Naive thymus-derived CD8-positive, alpha-beta T cell (primary cell): ENCODE measurements at places on chromosomes 2 and 18. TPM values are rescaled to one million over a fixed set of nuclear protein-coding genes. Genes with fewer than 3 reads are reported as not detected.

DNA sequence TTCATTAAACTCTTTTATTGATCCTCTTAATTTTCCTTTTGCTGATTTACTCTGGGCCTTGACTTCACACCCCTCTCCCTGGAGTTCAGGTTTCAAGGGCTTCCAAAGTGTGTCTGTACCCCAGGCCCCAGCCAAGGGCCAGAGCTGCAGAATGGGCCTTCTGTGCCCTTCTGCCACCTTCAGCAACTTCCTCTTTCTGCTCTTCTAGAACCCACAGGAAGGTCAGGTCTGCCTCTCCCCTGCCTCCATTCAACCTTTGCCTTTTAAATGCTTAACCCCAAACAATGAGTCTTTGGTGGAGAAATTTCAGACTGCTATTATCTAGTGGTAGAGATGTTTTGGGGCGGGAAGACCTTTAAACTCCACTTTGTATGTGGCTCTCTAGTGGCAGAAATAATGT is 63.1 kb downstream of the TSN start:
- H3K27ac ChIP-seq = no peak overlapping the region
- H3K27me3 ChIP-seq = peaks cover 12% of the 10 kb centered on the region
- no peaks in the 10 kb centered on the region for H3K4me1 ChIP-seq
- no peak overlapping the region for H3K4me3 ChIP-seq
- no peak for DNase-seq

- DNase-seq = no peak
- no peaks in the 10 kb centered on the region for H3K36me3 ChIP-seq
- H3K4me1 ChIP-seq = no peaks in the 10 kb centered on the region
These were observed 385.1 kb downstream of the STK39 start for GRCh38 chr2:167862296-167862695.

DNA sequence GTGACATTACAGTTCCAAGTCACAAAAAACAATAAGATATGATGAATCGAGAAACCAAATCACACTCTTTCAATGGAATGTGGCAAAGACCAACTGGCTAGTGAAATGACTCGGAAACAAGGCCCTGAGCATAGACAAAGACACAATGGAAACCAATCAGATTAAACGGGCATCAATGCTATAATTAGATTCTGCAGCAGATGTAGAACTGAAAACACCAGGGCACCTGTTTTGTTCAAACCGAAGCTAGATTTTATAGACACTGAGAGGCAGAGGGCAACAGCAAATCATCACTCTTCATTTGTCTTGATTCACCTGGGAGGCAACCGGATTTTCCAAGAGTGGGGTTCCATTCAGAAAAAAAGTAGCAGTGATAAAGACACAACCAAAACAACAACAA is 92.8 kb upstream of the BARD1 start:
- no peak overlapping the region for H3K27ac ChIP-seq
- peaks cover 4% of the 10 kb centered on the region for H3K27me3 ChIP-seq
- no peak overlapping the region for H3K4me3 ChIP-seq
- DNase-seq = no peak
- H3K36me3 ChIP-seq = no peaks in the 10 kb centered on the region

GRCh38 chr18:7090771-7091170 is 26.8 kb downstream of the LAMA1 start:
- no peak for DNase-seq
- H3K4me1 ChIP-seq = no peaks in the 10 kb centered on the region
- H3K36me3 ChIP-seq = no peaks in the 10 kb centered on the region
- H3K27me3 ChIP-seq = peaks cover 1% of the 10 kb centered on the region

GRCh38 chr2:190069936-190070696 is 7.6 kb upstream of the MSTN start:
- no peaks in the 10 kb centered on the region for H3K36me3 ChIP-seq
- H3K4me1 ChIP-seq = no peaks in the 10 kb centered on the region
- H3K4me3 ChIP-seq = no peak overlapping the region
- DNase-seq = peak; percentile 43
- no peak overlapping the region for H3K27ac ChIP-seq

- H3K36me3 ChIP-seq = no peaks in the 10 kb centered on the region
- peaks cover 9% of the 10 kb centered on the region for H3K27me3 ChIP-seq
These were observed 138.4 kb upstream of the ARL4C start for GRCh38 chr2:234635284-234635683.

The SPDYA gene
- polyA plus RNA-seq = not detected

The DES gene
- not detected for polyA plus RNA-seq

The CFAP53 gene
- not detected for polyA plus RNA-seq

The ANKRD29 gene
- polyA plus RNA-seq = not detected
